Vagina (tissue), 2 donors: ENCODE measurements at places on chromosomes 7 and 10.

DNA sequence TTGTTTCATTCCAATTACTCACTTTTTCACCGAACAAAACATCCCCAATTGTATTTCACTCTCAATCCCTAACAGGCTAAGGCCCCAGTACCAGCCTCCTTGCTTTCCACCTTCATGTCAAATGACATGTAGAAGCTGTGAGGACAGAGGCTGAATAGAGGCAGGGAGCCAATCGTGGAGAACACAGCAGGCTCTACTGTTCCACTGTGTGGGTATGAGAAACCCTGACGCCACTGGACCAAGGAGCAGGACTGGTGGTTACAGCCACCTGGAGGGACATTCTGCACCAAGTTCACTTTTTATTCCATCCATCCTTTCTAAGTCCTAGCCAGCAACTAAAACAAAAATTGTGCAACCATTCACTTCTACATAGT is 502.8 kb downstream of the SORCS1 start:
- H3K36me3 ChIP-seq: no peaks in the 10 kb centered on the region
- DNase-seq: no peak
- H3K27me3 ChIP-seq: no peaks in the 10 kb centered on the region
- H3K27ac ChIP-seq: no peak overlapping the region

- H3K27ac ChIP-seq: peak within 1 kb of the TSS; percentile 20
- H3K27me3 ChIP-seq: no peaks in the 10 kb centered on the region
- DNase-seq: no peak
- no peaks in the 10 kb centered on the region for H3K36me3 ChIP-seq
These were observed at the start of gene NOM1 for GRCh38 chr7:156949541-156950380. TSS of gene NOM1 (plus strand) at chr7:156949712. CDS start at chr7:156949738, 26 bp downstream.

GRCh38 chr10:11517150-11517549 is 94.3 kb downstream of the USP6NL start:
- H3K36me3 ChIP-seq: no peaks in the 10 kb centered on the region
- DNase-seq: no peak
- no peaks in the 10 kb centered on the region for H3K4me1 ChIP-seq

DNA sequence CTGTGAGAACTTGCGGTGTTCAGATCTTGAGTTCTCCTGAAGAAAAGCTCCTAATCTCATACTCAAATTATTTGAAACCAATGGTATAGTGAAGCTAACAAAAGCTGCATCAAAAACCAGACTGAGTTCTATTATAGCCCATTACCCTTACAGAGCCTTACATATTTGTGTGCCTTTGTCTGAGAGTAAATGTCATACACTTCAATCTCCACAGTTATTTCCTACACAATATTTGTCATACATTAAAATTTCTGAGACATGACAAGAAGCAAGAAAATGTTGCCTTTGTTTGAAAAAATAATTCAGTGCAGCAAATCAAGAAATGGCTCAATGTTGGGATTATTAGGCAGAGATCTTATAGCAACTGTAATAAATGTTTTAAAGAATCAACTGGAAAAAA is 776.1 kb upstream of the MBL2 start:
- H3K27ac ChIP-seq: no peak overlapping the region
- DNase-seq: no peak
- H3K36me3 ChIP-seq: no peaks in the 10 kb centered on the region

DNA sequence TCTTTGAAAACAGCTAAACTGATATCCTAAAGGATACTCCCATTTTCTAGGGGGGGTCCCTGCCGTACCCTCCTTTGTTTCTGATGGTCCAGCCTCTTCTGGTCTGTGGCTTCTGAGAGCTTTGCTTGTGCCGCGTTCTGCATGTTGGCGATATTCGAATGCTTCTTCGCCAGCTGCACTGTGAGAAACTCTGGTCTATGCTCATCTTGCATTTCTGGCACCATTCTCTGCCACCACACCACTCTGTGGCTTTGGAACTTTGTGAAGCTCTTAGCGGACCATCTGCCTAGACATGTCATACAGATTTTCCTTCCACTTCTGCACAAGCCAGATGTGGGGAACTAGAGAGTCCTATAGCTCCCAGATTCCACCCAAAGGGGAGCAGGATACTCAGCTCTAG is 197.2 kb downstream of the REEP3 start:
- no peak overlapping the region for H3K4me3 ChIP-seq
- H3K27me3 ChIP-seq: no peaks in the 10 kb centered on the region
- no peak overlapping the region for H3K27ac ChIP-seq
- no peak for DNase-seq
- peaks cover 25% of the 10 kb centered on the region for H3K4me1 ChIP-seq

DNA sequence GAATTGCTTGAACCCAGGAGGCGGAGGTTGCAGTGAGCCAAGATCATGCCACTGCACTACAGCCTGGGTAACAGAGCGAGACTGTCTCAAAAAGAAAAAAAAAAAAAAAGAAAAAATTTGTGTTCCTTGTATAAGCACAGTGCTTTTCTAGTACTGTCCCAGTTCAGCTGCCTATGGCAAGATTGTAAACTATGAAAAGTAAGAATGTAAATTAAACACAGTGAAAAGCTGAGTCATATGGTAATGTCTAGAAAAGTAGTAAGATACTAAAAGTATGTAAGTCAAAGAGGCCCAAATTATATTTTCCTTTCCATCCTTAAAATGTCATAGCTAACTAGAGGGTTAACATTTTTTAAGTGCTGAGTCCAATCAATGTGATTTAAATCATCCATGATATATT is 42.8 kb downstream of the RBM20 start:
- no peak overlapping the region for H3K27ac ChIP-seq
- no peaks in the 10 kb centered on the region for H3K27me3 ChIP-seq
- H3K4me3 ChIP-seq: no peak overlapping the region
- DNase-seq: no peak
- H3K4me1 ChIP-seq: no peaks in the 10 kb centered on the region

- H3K27ac ChIP-seq: no peak overlapping the region
- H3K4me3 ChIP-seq: no peak overlapping the region
- H3K27me3 ChIP-seq: no peaks in the 10 kb centered on the region
- DNase-seq: no peak
These were observed 147.2 kb downstream of the MYOF start for GRCh38 chr10:93334901-93335327.

DNA sequence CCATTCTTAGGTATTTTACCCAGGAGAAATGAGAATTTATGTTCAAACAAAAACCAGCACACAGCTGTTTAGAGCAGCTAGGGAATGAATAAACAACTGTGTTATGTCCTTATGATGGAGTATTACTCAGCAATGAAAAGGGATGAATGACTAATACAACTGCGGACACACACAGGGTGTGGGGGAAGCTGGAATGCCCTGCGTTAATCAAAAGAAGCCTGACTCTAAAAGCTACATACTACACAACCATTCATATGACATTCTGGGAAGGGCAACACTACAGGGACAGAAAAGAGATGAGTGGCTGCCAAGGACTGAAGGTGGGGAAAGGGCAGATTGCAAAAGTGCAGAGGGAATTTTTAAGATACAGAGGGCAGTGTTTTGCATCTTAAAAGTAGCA is 64.0 kb downstream of the DLG5 start:
- DNase-seq: no peak
- H3K4me3 ChIP-seq: no peak overlapping the region
- no peaks in the 10 kb centered on the region for H3K36me3 ChIP-seq
- peaks cover 47% of the 10 kb centered on the region for H3K4me1 ChIP-seq
- no peak overlapping the region for H3K27ac ChIP-seq

DNA sequence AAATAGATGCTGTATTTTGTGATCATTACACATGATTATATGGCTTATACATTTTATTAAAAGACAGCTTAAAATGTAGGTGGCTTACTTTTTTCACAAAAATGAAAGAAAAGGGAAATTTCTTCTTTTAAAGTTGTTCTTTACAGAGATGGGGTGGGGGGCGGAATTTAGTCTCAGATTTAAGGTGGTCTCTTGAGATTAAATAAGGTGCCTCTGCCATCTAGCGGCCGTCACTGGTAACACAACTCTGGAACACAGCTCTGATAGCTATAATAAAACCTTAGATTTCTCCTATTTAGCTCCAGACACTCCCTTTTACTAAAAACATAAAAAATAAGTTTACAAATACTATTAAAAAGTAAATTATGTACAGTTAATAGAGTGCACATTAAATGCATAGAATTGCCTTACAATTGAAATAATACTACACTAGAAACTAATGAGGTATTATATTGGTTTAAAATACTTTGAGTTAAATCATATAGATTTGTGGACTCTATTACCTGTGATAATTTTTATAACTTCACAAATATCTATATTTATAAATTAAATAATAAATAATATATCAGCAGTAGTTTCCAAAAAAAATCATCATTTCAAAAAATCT is 210.9 kb downstream of the DGKB start:
- no peak overlapping the region for H3K27ac ChIP-seq
- H3K4me1 ChIP-seq: no peaks in the 10 kb centered on the region
- H3K4me3 ChIP-seq: no peak overlapping the region

DNA sequence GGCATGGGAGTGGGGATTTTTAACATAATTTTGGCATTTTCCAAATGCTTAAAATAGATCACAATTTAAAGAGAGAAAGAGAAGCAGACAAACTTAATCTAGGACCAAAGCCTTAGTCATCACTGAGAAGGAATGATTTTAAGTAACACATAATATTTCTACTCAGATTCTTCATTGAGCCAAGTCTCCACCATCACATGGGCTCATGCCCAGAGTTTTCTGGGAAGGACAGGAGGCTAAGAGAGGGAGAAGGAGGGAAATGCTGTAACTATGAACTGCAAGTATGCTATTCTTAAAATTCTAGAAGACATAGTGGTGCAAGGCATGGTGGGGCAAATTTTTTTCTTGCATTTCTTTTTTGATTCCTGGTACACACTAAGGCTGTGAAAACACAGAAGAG is 23.8 kb upstream of the UBE2D1 start:
- H3K27me3 ChIP-seq: no peaks in the 10 kb centered on the region
- H3K27ac ChIP-seq: no peak overlapping the region
- no peaks in the 10 kb centered on the region for H3K4me1 ChIP-seq
- no peak overlapping the region for H3K4me3 ChIP-seq

DNA sequence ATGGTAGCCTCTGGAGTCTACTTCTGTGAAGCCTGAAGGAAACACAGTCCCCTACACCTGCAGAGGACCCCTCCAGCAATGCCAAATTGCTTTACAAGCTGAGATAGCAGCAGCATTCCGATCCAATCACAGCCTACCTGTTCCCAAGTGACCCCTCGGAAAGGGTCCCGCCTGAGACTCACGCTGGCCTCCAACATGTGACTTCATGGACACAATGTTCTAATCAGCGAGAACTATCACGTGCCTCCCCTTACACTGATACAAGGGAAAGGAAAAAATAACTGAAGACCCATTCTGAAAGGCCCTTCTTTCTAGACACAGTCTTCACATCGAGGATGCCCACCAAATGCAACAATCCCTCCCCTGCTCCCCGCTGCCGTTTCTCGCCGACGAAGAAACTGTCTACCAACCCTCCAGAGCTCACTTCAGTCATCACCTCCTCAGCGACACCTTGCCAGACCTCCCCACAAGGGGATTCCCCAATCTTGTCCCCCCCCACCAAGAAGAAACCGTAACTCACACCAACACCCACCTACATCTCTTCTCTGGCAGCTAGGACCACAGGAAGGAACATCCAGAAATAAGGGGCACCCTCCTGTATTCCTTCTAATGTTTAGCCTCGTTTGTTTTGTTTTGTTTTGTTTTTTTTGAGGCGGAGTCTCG is 1.8 kb downstream of the SNX8 start:
- H3K27ac ChIP-seq: no peak overlapping the region
- DNase-seq: no peak
- H3K36me3 ChIP-seq: no peaks in the 10 kb centered on the region
